T-helper 2 cell (primary cell): ENCODE measurements at places on chromosomes 1 and 21.

- DNase-seq = peak; percentile 44
Measured at GRCh38 chr1:202235856-202236837, 42.5 kb downstream of the LGR6 start.

- DNase-seq = no peak
Measured at GRCh38 chr1:158087320-158087927, 93.3 kb upstream of the CD1D start.

DNA sequence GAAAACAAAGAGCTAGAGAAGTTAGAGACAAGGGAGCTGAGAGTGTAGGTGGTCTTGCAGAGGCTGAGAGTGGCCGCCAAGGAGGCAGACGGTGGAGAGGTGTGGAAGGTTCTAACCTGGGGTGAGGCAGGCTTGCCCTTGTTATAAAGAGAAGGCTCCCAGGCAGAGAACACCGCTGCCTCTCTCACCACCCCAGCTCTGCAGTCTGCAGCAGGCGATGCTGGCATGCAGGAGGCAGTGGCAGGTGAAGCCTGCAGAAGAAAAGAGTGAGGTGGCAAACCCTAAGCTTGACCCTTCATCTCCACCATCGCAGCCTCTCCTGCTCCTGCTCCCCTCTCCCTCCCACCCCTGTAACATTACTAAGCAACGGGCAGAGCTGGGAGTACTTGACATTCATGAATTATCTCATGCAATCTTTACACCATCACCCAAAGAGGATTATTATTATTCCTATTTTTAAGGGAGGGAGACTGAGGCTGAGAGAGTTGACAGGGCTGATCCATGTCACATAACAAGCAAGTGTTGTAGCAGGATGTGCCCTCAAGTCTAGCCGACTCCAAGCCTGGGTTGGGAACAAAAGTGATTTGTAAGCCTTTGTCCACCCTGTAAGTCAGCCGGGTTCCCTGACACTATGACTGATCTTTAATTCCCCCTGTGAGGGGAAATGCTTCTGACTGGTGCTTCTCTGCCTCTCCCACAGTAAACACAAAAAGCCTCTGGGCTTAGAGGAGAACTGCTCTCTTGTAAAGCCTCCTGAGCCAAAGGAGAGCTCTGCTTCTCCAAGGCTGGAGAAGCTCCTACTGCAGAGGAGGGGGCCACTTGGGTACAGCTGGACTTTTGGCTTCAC lies 36.1 kb downstream of the KANK4 start:
- no peak for DNase-seq

- DNase-seq = no peak
Measured at GRCh38 chr1:184407816-184408510, 21.1 kb downstream of the C1orf21 start.

- DNase-seq = no peak
Measured at GRCh38 chr1:53871773-53872484, 17.7 kb downstream of the YIPF1 start.

DNA sequence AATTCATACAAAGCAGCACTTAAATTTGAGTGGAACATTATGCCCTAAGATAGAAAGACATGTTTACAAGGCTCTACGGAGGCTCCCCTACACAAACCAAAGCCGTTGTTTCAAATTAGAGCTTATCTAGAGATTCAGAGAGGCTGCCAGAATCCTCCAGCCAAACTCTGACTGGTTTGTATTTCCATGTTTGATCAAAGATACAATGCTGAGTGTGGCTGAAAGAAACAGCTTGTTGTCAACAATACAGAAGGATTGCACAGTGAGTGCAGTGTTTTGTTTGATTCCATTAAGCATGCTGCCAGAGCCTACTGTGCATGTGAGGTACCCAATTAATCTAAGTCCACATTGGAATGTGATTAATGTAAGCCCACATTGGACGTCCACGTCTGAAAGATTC lies 402.7 kb downstream of the DISC1 start:
- DNase-seq = no peak

DNA sequence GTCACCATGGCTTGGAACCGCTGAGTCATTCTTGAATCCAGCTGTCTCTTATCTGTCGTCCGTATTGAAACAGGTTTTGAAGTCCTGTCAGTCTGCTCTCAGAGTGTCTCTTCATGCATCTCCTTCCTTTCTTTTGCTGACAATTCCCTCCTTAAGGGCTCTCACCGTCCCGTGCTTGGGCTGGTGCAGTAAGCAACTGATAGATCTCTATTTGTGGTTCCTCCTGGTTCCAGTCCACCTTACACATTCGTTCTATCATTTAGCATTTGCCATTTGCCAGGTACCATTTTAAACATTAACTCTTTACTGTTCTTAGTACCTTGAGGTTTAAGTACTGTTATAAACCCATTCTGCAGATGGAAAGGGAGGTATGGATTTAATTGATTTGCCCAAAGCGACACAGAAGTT lies 88.9 kb downstream of the DYRK1A start:
- DNase-seq = no peak

DNA sequence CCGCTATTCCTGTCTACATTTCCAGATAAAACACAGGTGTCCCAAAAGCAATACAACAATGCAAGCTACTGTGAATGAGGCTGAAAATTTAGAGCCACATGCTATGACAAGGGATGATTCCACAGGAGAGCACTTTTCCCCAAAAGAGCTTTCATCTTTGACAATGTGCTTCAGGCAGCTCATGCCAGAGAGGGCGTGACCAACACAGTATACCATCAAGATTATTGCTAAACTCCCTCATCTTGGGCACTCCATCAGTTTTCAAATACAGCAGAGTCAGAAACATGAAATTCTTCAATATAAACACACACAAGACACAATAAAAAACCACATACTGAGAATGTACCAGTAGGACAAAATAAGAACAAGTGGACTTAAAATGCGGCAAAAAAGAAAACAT lies 6.7 kb downstream of the GON4L start:
- no peak for DNase-seq

DNA sequence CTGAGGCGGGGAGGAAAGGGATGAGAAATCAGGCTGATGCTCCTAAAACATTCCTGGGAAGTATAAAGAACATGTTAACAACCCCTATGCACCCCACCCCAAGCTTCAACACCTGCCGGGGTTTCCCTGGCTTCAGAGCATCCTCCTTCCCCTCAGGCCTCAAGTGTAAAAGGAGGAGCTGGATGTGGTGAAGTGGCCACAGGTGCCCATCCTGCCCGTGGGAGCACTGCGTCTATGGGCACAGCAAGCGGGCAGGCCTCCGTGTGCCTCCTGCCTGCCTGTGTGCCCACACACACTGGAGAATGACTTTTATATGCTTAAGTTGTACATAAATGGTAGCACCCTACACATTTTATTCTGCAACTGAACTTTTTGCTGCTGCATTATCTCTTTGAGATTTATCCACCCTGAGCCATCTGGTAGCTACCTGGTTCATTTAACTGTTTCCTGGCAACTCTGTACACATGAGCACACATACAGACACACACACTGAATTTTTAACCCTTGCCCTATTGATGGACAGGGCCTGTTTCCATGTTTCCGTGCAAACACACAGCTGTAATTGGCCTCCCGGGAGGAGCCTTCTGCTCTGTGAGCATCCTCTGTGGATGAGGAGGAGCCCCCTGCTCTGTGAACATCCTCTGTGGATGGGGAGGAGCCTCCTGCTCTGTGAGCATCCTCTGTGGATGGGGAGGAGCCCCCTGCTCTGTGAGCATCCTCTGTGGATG lies 13.4 kb upstream of the FTCD start:
- DNase-seq = no peak

- no peak for DNase-seq
Measured at GRCh38 chr21:34698270-34699015, 29.6 kb downstream of the CLIC6 start.

- DNase-seq = no peak
Measured at GRCh38 chr1:161492827-161493226, 12.4 kb upstream of the FCGR2A start.

DNA sequence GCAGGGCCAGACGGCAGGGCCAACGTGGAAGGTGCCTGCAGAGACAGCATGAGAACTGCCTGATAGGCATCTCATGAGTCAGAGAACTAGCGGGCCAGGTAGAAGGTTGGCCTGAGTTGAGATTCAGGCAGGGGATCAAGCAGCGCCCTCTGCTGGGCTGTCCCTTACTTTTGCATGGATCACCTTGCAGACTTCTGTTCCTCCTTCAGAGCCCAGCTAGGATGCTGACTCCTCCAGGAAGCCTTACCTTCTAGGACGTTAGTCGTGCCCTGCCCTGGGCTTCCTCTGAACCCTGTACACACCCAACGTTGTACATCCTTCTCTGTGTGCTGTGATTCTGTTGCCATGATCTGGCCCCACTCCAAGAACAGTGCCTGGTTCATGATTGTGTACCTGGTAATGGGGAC lies 231.3 kb upstream of the VAMP3 start:
- DNase-seq = no peak

DNA sequence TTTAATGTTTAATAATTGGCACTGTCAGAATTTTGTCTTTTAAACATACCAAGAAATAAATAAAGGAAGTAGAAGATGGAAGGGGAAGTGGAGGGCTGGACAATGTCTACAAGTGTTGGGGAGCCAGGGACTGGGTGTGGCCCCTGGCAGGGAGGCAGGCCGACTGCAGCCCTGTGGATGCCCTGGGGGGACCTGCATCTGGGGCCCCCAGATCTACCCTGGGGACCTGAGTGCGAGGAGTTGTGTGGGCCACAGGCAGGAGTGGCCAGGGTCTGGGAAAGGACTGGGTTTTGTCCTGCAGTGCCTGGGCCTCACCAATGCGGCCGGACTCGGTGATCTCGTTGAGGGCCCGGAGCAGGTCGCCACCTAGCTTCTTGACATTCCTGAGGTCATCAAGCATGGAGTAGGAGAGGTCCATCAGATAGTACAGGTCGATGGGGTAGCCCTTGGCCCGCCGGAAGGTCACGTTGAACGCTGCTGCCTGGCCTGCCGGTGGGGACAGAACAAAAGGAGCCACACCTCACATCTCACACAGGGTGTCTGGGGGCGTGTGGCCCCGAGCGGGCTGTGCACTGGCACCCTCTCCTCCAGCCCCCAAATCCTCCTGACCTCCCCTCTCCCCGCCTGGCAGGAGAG lies 17.5 kb downstream of the ITGB2 start:
- no peak for DNase-seq

- DNase-seq = no peak
Measured at GRCh38 chr1:223233410-223234169, 90.5 kb upstream of the TLR5 start.

DNA sequence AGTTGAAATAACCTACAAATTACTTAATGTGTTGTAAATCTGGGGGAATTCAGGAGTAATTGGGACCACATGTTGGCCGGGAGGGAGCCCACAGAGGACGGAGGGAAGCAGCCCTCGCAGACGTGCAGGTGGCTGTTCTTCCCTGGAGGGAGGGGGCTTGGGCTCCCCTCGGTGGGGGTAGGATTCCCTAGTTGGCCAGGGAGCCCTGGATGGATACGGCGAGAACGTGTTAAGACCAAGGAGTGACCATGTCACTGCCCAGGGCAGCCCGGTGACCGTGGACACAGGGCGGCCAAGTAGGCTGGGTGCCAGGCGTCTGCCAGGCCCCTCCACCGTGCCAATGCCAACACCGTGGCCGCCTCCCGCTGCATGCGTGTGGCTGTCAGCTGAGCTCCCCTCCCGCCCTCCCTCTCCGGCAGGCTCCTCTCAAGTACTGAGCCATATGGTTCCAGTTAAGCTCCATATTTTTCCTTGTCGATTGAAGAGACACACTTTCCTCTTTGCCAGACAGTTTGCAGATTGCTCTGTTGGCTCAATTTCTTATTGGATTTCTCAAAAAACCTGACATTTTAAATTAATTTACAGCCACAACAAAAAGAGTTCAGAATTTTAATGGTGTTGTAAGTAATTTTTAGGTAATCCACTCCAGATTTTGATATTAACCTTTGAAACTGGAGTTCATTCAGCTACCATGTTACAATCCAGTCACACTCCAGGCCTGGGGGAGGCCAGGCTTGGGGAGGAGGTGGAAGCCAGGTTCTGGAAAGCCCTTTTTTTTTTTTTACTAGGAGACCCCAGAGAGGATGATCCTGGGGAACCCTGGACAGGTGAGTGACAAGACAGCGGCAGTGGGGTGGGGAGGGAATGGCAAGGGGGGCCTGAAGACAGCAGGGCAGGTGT lies 71.2 kb downstream of the CASZ1 start:
- DNase-seq = no peak

DNA sequence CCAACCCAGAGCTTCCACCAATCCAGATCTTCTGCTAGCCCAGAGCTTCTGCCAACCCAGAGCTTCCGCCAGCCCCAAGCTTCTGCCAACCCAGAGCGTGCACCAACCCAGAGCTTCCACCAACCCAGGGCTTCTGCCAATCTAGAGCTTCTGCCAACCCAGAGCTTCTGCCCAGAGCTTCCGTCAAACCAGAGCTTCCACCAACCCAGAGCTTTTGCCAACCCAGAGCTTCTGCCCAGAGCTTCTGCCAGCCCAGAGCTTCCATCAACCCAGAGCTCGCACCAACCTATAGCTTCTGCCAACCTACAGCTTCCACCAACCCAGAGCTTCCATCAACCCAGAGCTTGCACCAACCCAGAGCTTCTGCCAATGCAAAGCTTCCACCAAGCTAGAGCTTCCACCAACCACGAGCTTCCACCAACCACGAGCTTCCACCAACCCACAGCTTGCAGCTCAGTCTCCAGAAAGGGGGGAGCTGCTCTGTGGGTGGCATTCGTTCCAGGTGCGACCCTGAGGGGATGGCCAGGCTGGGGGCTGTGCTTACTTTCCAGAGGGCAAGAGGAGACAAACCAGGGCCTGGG lies 23.8 kb downstream of the CRYAA start:
- DNase-seq = no peak

GRCh38 chr1:179807691-179808485 lies 64.8 kb downstream of the FAM163A start:
- DNase-seq = no peak

GRCh38 chr1:234848972-234849649 lies 239.1 kb upstream of the IRF2BP2 start:
- DNase-seq = no peak

DNA sequence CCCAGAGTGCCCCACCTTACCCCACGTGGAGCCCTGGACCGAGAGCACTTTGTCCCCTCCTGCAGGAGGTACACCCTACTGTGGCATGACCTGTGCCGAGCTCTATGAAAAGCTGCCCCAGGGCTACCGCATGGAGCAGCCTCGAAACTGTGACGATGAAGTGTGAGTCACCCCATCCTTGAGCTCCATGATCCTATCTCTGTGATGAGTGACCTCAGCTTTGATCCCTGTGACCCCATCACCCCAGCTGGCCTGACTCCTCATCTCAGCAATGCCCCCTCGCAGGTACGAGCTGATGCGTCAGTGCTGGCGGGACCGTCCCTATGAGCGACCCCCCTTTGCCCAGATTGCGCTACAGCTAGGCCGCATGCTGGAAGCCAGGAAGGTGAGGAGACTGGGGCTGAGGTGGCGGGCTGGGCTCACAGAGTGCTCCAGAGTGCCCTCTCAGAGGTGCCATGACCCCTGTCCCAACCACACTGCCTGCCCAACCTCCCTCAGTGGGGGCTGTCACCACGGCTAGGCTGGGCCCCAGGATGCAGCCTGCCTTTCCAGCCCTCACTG lies 16.2 kb upstream of the MPL start:
- no peak for DNase-seq

GRCh38 chr1:78843111-78843510 lies 163.4 kb downstream of the ADGRL4 start:
- no peak for DNase-seq

- no peak for DNase-seq
Measured at GRCh38 chr1:197674286-197674685, 101.0 kb downstream of the DENND1B start.

- no peak for DNase-seq
Measured at GRCh38 chr1:6859415-6860343, 74.4 kb downstream of the CAMTA1 start.
